ENCODE measurements at places on chromosomes 2 and 18.

DNA sequence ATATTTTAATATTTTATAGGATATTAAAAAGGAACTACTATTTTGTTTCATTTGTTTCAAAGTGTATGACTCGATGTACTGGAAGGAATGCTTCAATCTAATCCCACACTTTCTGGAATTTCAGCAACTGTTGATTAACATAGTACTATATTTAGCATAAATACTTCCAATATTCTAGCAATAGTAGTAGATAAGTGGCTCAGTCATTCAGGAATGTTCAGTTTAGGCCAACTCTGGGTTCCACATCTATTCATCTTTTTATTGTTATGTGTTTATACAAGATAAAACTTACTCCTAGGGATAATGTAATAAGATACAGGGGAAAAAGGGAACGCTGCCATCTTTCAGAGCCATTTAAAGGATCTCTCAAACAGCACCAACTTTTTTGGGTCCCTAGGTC lies 22.3 kb upstream of the ORC2 start:
- DNase-seq = no peak

- peak; percentile 55 for DNase-seq
Observed at GRCh38 chr18:5238371-5238976, 41.4 kb upstream of the AKAIN1 start.

GRCh38 chr2:133768256-133768655 lies 200.0 kb upstream of the NCKAP5 start:
- DNase-seq = no peak

DNA sequence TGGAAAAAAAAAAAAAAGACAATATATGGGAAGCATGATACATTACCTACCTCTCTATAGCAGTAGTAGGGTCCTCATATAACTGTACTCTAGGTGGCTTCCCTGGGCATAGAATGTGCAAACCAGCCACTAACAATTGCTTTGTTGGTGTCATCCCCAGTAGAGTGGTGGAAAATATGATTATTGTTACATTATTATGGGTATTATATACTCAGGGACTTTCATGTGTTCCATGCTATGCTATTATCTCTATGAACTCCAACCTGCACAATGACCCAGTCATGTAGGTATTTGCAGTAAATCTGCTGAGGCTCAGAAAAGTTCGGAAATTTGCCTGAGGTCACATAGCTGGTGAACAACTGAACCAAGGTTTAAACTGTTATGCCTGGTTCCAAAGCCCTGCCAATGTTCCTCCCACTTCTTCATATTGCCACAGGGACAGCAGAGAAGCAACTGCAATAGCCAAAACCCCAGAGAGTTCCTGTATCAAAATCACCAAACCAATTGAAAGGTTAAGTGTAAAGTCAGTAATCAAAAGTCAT lies 52.6 kb upstream of the MAP4K4 start:
- DNase-seq = no peak

DNA sequence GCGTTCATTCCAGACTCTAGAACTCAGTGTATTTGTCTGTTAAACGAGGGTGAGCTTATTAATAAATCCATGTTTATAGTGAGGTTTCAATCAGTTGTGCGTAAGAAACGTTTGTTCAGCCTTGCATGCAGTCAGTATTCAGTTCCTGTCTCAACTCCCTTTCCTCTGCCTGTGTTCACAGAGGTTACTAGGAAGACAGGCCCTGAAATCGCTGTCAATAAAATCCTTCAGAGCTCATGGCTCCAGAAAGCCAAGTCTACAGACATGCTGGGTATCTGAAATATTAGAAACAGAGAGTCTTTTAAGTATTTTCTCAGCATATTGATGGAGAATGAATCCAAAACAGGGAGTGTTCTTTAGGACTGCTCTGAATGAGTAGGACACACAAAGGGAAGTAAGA lies 75.4 kb downstream of the KLF7 start:
- no peak for DNase-seq
